ENCODE measurements at places on chromosomes 7 and 10.

DNA sequence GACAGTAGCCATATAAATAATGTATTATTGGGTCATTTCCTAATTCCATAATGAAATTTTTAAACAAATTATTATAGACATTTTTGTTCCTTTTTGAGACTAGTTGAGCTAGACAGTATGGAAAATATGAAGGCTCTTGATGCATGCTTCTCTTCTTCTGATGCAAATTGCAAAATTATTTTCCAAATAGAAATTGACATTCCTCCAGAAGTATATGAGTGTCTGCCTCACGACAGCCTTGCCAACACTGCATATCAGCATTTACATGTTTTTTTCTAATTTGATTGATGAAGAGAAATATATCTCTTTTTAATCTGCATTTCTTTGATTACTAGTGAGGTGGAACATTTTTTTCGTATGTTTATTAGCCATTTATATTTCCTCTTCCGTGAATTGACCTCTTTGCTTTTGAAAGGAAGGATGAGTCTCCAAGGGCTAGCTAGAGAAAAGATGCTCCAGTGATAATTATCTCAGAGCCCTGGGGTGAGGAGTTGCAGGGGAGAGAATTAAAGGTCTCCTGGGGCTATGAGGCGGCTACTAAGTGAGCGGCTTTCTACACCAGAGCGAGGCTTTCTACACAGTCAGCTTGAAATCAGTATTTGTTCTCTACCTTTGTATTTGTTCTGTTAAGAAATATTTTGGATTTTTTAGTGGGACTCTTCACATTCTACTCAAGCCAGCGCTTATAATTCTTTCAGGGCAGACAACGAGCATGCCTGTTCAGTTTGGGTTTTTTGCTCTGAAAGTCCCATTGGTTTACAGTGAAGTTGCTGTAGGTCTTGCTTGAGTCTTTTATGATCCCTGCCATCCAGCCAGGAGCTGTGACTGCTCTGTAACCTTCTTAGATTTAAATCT lies 712.2 kb upstream of the GALNT17 start:
- DNase-seq: no peak

DNA sequence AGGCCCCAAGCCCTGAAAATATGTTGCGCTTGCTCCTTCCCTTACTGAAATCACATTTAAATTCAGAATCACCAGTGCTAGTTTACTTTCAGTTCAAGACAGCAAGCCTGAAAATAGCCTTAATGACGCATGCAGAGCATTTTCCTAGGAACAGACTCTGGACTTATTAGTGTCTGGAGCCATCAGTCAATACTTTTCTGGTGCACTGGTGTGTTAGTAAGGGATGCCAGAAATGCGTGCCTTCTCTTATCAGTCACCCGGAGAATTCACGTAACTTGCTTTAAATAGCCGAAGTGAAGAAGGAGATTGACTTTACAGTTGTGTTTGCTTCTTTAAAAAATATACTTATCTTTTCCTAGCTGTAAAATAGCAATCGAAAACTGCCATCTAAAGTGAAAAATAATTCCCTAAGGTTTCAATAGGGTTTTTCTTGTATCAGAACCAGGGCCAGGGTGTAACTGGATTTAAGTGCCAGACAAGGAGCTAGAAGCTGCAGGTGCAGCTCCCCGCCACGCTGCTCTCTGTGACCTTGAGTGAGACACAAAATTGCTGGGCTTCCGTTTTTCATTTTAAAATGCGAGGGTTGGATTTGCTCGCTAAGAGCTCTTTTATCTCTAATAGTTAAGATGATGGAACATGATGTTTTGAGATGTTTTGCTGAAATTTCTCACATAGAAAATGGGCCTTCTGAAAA lies 177.8 kb downstream of the NSUN6 start:
- no peak for DNase-seq

- no peak for DNase-seq
These were observed 146.1 kb downstream of the CHN2 start for GRCh38 chr7:29340696-29341095.

DNA sequence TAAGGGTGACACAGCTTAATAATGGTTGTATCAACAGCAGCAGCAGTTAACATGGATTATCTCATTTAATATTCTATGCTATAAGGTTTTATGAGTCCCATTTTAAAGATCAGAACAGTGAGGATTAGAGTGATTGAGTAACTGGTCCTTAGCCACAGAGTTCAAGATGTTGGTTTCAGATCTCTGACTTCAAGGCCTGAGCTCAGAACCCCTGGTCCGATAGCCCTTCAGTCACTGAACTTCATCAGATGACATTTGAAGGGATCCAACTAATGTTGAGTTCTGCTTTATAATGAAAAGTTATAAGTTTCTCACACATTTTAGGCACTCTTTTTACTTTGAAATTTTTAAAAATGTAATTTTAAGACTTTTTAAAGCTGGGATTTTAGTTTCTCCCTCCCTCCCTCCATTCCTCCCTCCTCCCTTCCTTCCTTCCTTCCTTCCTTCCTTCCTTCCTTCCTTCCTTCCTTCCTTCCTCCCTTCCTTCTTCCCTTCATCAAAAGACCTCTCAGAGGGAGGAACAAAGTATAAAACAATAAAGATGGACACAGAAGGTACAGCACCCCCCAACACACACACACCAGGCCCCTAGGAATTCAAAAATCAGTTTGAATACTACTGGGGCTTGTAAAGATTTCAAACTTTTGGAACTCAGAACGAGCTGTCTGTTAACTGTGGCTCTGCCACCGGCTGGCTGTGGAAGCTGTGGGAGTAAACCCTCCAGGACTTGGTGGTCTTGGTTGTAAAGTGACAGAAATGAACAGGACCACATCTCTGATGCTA lies 206.9 kb upstream of the AGK start:
- DNase-seq: no peak

- DNase-seq: no peak
These were observed 92.0 kb downstream of the ARHGAP22 start for GRCh38 chr10:48512861-48513260.

- no peak for DNase-seq
These were observed 282.1 kb upstream of the MKLN1 start for GRCh38 chr7:131045526-131045925.

GRCh38 chr7:127667017-127667670 lies 15.2 kb downstream of the SND1 start:
- DNase-seq: no peak

DNA sequence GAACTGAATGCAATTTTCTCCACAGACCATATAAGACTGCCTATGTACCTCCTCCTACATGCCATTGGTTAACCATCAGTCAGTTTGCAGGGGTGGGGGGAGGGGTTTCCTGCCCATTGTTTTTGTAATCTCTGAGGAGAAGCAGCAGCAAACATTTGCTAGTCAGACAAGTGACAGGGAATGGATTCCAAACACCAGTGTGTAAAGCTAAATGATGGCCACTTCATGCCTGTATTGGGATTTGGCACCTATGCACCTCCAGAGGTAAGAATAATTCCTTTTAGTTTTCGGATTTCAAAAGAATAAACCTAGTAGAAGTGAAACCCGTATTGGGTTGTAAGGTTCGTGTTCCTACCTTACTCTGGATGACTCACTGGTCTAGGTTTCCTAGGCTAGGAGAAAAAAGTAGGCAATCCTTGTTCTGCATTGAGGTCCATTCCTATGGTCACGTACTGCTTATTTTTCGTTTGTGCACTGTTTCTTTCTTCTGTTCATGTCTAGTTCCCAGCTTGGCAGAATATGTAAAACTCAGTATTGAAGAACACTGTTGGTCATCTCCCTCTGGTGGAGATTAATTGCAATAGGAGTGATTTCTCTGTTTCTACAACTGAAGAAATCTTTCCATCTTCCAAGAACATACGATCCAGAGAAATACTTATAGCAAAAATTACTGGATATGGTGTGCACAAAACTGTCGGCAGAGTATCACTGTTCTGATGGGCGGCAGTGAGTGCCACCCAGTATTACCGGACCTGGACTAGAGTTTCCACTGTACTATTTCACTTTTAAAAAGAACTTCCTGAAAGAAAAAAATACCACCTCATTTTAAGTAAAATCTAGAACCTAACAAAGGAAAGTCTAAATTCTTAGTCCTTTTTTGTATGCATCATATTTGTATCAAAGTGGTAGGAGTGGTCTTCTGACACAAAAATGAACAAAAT lies at the start of gene AKR1C3:
Gene AKR1C3, plus strand, starts transcription at position 150 of the 941 bp plus-strand sequence. Its CDS starts 31 bp downstream, at position 181.
- DNase-seq: no peak

- DNase-seq: no peak
These were observed 119.6 kb downstream of the CHN2 start for GRCh38 chr7:29314148-29314547.

DNA sequence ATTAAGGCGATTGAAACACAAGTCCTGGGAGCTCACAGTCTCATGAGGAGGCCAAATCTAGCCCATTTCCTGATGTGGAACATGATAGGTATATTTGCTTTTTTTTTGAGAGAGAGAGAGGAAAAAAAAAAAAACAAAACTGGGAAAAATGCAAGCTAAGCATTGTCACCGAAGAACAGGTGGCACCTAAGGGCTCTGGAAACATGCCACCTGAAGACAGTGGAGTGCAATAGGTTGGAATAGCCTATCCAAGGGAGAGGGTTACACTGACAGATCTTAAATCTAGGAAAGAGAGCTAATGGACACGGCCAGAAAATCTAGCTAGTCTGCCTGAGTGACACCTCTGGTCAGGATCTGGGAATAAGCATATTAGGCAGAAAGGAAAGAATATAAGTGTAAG lies 110.2 kb downstream of the SRI start:
- DNase-seq: no peak

DNA sequence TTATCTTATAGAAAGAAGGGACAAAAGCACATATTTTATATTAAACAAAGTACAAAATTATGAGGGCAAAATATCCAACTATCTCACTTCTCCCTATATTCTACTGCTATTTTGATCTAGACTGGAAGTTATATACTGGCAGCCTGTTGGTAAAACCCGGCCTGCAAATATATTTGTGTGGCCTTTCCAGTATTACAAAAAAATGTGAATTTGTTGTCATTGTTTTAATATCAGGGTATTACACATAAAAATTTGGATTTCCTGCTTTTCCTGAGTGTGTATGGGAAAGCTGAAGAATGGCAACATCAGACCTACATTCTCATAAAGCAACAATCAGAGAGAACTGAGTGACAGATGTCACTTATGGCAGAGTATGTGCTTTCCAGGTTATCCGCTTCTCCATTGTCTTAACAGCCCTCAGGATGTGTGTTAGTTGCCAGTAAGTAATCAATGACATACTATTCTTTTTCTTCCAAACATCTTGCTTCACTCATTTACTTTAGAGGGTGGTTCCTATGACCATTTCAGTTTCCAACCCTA lies 7.3 kb downstream of the SYPL1 start:
- no peak for DNase-seq

DNA sequence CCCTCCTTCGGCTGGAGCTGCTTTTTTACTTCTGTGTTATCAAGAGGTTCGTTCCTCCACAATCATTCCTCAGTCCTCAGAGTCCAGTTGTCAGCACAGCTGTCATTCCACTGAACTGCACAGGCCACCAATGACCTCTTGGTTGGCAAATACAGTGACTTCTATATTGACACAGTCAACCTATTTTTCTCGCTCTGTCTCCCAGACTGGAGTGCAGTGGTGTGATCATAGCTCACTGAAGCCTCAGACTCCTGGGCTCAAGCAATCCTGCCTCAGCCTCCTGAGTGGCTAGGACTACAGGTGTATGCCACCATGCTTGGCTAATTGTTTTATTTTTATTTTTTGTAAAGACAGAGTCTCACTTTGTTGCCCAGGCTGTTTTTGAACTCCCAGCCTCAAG lies 27.7 kb downstream of the CRCP start:
- no peak for DNase-seq

GRCh38 chr7:66202441-66202840 lies 2.7 kb upstream of the TPST1 start:
- no peak for DNase-seq

DNA sequence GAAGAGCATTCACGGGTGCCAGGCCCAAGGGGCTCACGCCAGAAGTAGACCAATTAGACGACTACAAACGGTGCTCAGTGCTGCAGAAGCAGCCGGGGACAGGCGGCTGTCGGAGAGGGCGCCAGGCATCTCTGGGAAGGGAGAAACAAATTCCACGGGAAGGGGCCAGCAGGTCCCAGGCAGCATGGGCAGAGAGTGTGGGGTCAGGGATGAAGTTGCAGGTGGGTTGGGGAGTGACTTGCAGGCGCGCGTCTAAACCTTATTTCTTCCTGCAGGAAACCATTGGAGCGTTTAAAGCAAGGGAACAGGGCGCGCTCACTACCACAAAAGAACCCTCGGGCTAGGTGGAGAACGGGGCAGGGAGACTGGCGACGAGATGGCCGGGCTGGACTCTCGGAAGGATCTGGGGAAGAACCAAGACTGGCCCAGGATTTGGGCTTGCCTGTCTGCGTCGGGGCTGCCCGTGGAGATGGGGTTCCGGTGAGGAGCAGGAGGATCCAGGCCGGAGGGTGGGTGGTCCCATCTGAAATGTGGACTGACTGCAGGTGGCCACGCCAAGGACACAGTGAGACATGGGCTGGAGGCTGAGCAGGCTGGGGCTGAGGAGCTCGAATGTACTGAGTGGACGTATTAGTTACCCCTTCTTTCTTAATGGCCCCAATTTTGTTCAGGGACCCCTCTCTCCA lies 116.3 kb upstream of the DIP2C start:
- no peak for DNase-seq

- DNase-seq: no peak
These were observed 47.6 kb downstream of the BPGM start for GRCh38 chr7:134694299-134694698.

DNA sequence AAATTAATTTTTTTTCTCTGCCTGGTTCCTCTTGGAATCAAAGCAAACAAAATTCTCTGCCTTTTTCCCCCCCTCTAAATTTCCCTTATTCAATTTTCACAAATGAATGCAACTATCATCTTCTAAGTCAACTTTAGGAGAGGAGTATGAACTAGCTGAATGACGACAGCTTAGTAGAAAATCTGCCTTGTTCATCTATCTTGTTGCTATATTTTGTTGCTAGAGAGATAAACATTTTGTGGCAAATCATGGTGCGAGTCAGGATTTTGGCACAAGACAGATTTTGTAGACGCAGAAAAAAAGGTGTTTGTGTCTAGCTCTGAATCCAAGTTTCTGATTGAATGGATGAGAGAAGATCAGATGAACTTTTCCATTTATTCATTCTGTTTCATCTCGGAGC lies 81.0 kb upstream of the FZD8 start:
- no peak for DNase-seq

DNA sequence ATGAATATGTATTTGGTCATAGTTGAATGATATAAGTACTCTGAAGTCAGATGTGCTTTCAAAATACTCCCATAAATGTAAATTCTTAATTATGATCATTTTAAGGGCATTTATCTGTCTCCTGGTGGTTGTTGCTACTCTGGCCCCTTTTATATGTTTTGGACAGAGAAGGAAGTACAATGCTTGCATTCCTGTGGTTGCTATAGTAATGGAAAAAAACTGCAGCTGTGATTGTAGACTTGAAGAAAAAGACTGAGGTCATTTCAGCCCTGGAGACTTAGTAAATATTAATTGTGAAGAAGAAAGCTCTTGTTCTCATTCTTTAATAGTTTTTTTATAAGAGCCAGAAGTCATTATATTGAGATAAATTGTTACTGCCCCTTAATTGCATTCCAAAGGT lies 70.2 kb upstream of the FERD3L start:
- DNase-seq: no peak
